ENCODE measurements at places on chromosomes 3 and 15.

GRCh38 chr15:70453766-70454165, 309.6 kb downstream of the UACA start:
- no peak for DNase-seq

- no peak for DNase-seq
Measured at GRCh38 chr3:8911781-8912180, 51.5 kb downstream of the RAD18 start.

DNA sequence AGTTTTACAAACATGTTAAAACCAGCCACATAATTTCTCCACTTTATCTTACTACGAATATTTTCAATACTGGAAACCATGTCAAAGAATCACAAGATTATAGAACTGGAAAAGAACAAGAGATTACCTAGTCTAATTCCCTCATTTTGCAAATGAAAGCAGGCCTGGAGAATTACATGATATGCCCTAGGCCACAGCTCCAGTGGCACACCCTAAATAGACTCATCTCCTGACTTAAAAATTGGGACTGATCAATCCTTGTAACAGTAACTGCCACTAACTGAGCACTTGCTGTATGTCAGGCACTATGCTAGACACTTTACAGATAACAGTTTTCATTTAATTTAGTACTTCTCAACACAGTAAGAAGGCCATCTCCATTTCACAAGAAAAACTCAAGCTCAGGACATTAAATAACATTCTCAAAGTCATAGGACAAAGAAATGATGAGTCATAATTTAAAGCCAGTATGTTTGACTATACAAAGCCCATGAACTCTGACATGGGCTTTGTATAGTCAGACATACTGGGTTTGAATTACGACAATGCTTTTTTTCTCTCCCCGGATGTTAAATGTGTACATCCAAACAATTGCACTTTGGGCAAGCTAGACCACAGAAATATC, 9.4 kb downstream of the IGSF11 start:
- DNase-seq, result no peak

- DNase-seq, result no peak
Measured at GRCh38 chr15:27214032-27214431, 243.1 kb downstream of the GABRG3 start.

GRCh38 chr15:88661761-88662556, 23.1 kb downstream of the ISG20 start:
- DNase-seq, result no peak

GRCh38 chr3:127736801-127737539, 64.2 kb downstream of the ABTB1 start:
- DNase-seq, result no peak

DNA sequence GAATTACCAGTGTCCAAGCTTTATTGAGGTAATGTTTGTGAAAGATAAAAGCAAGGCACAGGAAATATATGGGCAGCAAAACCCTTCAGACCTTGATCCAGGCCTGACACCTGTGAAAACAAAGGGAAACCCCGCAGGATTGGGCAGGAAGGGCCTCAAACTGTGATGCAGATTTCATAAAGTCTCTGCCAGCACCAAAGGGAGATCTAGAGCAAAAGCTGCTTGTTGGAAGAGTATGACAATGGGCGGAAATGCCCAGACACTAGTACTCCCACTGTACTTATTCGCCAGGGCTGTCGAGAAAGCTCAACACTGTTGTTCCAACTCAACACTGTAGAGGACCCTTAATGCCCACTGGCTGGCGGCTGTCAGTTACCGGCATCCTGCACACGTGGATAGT, 207.9 kb downstream of the CD47 start:
- no peak for DNase-seq

DNA sequence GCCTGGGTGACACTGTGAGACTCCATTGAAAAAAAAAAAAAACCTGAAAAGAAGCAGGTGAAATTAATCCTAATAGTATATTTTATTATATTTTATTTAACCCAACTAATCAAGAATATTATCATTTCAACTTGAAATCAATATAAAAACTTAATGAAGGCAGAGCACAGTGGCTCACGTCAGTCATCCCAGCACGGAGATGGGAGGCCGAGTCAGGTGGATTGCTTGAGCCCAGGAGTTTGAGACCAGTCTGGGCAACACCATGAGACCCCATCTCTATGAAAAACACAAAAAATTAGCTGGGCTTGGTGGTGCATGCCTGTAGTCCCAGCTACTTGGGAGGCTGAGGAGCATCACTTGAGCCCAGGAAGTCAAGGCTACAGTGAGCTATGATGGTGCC, 33.3 kb upstream of the SLC41A3 start:
- DNase-seq, result no peak

- peak; percentile 60 for DNase-seq
Measured at GRCh38 chr3:194194051-194194756, 58.3 kb downstream of the HES1 start.

DNA sequence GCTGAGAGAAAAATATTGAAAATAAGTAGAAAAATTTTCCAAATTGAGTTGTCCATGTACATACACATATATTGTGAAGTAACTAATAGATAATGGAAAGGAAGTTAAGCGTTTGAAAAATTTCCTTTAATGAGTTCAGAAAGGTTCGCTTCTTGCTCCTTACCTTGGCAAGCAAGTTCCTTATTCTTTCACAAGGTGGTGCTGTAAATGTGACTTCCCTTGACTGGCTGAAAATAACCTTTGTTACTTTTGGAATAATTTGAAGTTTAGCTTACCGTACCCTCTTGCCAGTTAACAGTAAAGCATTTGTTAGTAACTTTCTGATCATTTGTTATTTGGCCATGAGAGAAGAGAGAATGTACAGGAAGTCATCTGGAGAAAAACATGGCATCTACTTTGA, 41.6 kb downstream of the PYDC2 start:
- no peak for DNase-seq

DNA sequence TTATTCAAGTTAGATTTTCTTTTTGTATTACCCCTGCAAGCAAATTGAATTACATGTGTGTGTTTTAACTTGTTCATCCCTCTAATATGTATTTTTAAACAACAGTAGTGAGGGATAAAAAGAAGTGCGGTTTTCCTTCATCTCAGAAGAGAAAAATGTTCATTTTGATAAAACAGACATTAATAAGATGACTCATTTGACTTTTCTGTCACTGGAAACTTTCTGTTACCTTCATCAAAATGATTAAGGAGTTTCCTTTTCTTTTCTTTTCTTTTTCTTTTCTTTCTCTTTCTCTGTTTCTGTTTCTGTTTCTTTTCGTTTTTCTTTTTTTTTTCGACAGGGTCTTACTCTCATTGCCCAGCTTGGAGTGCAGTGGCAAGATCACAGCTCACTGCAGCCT, 53.0 kb downstream of the ECT2 start:
- no peak for DNase-seq

- DNase-seq, result no peak
Measured at GRCh38 chr3:15535732-15536131, 14.2 kb upstream of the COLQ start.

DNA sequence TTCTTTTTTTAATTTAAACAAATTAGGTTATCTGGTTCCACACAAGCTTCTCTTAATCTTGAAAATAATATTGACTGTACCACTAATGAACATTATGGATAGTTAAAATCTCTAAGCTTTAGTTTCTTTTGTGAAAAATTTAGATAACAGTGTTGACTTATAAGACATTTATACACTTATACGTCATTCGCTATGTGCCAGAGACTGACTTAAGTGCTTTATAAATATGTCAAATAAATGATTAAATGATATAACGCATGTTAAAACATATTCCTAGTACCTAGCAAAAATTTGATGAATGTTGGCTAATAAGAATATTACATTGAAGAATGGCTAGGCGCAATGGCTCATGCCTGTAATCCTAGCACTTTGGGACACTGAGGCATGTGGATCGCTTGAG, 96.3 kb downstream of the PCCB start:
- no peak for DNase-seq

DNA sequence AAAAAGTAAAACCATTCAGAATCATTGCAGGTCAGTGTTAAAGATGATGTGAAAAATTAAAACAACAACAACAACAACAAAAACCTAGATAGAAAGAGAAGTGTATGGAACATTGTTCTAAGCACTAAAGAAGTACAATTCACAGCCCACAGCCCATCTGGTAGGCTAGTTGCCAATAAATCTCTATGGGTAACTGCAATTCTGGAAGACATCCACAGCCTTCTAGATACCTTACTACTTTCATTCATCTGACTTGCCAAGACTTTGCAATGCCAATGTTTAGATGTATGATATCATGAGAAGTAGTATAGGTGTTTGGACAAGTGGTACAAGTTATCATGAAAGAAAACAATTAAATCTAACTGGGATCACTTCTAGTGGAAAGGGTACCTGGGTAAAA, 198.6 kb downstream of the VGLL3 start:
- no peak for DNase-seq

All from HL-60 (cell line).